ENCODE measurements at places on chromosomes 12 and 14.

DNA sequence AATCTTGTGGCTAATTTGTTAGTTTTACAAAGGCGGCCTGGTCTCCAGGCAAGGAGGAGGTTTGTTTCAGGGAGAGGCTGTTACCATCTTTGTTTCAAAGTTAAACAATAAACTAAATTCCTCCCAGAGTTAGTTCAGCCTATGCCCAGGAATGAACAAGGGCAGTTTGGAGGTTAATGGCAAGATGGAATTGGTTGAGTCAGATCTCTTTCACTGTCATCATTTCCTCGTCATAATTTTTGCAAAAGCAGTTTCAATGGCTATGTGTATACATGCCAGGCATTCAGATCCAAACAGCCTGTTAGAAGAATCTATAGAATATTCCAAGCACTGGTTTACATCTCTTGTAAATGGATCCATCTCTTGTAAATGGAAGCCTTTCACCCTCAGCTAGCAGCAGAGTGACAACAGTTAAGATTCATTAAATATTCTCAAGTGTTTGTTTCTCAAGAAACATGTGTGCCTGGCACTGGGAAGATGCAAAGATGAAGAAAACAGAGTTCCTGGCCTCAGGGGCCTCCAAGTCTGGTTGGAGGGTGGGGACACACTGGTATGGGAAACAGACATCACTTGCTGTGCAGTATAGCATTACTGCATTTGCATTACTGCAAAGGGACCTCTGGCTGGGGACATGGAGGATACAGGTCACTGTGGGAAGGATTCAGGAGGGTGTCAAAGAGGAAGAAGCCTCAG, 65.8 kb downstream of the RIN3 start:
- DNase-seq = no peak

DNA sequence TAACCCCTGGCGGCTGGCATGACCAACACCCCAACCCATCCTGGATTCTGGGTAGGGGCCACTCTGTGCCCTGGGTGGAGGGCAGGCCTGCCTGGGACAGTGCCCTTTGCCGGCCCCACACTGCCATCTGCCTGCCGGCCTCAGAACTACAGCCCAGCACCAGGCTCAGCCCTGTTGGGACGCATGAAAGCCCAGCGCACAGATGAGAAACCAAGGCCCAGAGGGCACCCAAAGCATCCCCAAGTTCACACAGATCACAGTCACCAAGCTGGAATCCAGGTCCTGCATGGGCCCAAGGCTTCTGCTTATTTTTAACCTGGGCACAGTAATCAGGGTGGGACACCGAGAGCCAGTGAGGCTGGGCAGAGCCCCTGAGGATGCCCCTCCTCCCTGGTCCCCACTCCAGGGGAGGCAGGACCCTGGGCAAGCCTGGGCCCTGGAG, 26.2 kb downstream of the RFLNA start:
- peak; percentile 55 for DNase-seq

DNA sequence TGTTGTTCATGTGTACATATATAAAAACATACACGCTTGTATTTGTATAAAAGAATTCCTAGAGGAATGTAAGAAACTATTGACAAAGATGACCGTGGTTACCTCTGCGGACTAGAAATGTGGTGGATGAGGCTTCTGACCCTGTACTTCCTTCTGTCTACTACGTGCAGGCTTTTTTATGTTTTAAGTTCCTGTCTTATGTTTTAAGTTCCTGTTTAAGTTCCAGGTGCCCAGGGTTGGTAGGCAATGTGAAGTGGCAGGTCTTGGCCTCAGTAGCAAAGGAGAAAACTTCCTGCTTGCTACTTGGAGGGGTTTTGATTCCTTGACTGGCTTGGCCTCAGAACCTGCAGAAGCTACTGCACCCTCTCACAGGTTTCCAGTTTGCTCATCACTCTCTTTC, 11.6 kb downstream of the POMT2 start:
- peak; percentile 69 for DNase-seq

GRCh38 chr14:68373847-68374444, 418.9 kb downstream of the ZFP36L1 start:
- DNase-seq = no peak

- no peak for DNase-seq
These were observed at the start of gene PPP1R1A for GRCh38 chr12:54588110-54588889. TSS of gene PPP1R1A (minus strand) at chr12:54588659. CDS start at chr12:54588488, 171 bp downstream.

DNA sequence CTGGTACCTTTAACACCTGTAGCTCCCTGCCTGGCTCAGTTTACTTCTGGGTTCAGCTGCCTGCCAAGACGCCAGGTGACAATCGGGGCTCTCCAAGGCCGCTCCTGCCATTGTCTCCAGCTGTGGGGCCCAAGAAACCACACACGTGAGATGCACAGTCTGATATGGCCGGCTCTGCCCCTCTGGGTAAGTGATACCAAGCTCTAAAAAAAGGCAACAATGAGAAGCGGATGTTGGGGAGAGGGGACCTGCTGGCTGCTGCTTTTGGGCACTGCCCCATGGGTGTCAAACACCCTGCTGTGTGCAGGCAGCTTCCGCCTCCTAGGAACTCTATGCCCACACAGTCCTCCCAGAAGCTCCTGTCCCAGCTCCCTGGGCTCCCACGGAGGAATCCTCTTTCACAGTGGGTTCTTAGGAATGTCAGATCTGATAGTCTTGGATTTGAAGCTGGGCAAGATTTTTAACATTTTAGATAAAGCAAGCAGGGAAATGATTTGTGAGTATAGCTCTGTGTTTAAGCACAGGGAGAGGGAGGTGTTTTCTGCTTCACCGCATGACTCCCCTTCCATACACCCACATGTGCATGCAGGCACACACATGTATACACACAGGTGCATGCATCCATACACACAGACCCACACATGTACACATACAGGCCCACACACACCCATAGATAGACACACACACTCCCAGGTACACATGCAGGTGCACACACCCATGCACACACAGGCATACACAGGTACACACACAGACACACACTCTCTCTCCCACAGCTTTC, 1135.8 kb downstream of the BCL11B start:
- DNase-seq = no peak

DNA sequence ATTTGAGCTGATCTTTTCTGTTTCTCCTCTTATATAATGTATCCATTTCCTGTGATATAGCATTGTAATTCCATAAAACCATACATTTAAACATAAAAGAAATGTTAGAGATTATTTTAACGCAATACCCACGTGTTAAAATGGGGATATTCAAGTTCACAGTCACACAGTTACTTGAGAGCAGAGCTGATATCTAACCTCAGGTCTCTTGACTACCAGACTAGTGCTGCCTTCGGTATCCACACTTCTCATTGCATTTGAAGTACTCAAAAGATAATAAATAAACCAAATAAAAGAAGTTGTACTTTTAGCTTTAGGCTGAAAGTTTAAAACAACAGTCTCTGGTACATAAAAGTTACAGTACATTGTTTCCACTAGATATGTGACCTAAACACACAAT, 2.9 kb downstream of the CLECL1 start:
- no peak for DNase-seq

- DNase-seq = no peak
These were observed 223.3 kb downstream of the CCDC91 start for GRCh38 chr12:28413460-28414109.

DNA sequence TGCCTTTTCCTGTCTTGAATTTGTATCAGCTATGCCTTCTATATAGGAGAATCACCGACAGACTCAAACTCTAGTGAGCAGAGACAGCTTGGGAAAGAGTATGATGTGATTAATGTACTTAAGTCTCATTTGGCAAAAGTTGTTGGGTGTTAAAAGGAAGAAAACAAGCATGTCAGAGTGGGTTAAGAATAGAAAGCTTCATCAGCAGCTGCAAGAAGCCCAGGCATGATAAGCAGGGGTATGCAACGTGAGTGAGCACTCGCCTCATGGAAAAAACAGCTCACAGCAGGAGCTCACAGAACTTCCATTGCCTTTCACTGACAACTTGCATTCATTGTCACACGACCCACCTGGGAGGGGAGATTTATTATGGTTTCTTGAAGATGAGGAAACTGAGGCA, 35.9 kb upstream of the WNK1 start:
- no peak for DNase-seq

DNA sequence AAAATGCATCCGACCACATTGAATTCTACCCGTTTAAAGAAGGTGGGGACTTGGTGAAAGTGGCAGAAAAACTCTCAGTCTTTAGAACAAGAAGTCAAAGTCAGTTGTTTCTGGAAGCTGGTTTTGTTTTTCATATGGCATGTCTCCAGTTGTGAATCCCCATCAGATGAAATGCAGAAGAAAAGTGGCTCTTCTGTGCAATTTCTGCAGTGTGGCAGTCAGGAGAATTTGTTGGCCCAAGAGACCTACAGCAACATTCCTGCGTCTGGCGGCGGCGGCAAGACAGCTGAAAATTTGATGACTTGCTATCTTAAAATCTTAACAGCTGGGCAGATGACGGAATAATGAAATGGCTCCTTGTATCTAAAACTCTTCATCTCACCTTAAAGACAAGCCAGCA, 201.5 kb downstream of the FOXN3 start:
- no peak for DNase-seq

DNA sequence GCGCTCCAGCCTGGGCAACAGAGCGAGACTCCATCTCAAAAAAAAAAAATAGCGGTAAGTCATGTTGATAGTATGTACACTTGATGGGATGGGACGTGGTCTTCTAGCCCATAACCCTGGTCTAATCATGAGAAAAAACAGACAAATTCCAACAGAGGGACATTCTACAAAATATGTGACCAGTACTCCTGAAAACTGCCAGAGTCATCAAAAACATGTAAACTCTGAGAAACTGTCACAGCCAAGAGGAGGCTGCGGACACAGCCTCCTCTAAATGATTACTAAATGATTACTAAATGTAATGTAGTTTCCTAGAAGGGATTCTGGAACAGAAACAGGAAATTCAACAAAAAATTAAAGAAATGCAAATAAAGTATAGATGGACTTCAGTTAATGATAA, 20.9 kb downstream of the CDKL1 start:
- no peak for DNase-seq

DNA sequence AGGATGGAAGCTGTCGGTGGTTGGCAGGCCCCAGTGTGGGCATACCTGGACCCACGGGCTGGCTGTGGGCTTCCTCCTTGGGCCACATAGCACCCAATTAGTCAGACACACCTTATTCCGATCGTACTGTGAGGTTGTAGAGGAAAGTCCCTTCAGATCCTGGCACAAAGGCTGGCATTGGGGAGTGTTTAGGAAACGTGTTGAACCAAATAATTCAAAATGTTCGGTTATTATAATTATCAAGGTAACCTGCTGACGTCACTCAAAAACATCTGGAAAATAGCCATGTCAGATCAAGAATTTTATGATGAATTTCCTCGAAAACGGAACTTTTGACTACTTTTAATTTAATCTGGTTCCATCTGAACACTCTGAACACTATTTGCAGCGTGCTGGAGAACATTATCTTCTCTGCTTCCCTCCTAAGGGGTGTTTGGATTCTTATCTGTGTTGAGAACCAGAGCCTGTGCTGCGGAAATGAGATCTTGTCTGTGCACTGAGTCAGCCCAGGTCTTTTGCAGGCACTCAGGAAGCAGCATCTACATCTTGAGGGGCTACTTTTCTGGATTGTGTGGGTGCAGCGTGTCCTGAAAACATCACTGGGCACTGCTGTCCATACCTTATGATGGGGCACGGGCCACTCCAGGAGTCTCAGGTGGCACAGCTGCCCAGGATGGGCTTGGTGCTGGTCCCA, 100.3 kb downstream of the SLC25A47 start:
- no peak for DNase-seq

- DNase-seq = no peak
These were observed 32.4 kb upstream of the BEGAIN start for GRCh38 chr14:100619396-100620254.

DNA sequence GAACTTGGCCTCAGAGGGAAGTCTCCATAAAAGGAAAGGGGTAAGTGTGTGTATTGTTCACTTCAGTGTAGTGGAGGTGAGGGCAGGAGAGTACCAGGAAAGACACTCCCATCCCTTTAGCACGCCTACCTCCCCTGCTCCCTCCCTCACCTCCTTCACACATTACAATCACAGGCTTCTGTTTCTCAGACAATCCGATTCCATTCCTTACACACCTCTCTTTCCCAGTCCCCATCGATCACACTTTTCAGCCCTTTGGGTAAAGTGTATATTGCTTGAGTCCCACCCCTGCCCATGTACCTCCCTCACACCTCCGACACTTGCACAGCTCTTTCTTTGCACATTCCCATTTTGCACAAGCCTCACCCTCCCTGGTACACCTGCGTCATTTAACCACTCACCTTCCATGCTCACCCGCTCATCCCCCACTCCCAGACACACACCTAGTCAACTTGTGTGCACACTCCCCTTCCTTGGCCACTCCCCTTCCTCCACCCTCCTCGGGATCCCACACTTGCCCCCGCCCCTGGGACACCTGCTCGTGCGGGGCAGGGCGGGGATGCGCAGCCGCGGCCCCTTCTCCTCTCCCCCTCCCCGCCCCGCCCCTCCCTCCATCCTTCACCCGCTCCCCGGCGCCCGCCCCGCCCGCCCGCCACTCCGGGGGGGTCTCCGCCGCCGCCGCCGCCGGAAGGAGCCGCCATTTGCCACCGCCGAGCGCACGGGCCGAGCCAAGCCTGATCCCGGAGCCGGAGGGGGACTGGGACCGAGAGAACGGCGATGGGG, at the start of gene MARCHF9:
MARCHF9 (plus strand) TSS at position 693 of the 783 bp plus-strand sequence. CDS start 426 bp downstream, outside the sequence.
- DNase-seq = peak; percentile 70

GRCh38 chr14:31726337-31726736, 165.1 kb downstream of the NUBPL start:
- DNase-seq = no peak

GRCh38 chr12:105221583-105222283, 14.2 kb downstream of the APPL2 start:
- no peak for DNase-seq

GRCh38 chr14:74019408-74020137, 424 bp downstream of the BBOF1 start:
- no peak for DNase-seq

GRCh38 chr12:51098611-51099010, 15.2 kb upstream of the CSRNP2 start:
- no peak for DNase-seq

GRCh38 chr12:75568393-75568792, 57.0 kb upstream of the KRR1 start:
- no peak for DNase-seq

Data from common myeloid progenitor, CD34-positive (primary cell).